ENCODE measurements at places on chromosomes 2 and 18. TPM values are rescaled to one million over a fixed set of nuclear protein-coding genes. Genes with fewer than 3 reads are reported as not detected.
A peak's percentile ranks its signal among the peaks of the same experiment; 100 is the strongest.

Gene RAB11FIP5
- total RNA-seq: 33.1 TPM

DNA sequence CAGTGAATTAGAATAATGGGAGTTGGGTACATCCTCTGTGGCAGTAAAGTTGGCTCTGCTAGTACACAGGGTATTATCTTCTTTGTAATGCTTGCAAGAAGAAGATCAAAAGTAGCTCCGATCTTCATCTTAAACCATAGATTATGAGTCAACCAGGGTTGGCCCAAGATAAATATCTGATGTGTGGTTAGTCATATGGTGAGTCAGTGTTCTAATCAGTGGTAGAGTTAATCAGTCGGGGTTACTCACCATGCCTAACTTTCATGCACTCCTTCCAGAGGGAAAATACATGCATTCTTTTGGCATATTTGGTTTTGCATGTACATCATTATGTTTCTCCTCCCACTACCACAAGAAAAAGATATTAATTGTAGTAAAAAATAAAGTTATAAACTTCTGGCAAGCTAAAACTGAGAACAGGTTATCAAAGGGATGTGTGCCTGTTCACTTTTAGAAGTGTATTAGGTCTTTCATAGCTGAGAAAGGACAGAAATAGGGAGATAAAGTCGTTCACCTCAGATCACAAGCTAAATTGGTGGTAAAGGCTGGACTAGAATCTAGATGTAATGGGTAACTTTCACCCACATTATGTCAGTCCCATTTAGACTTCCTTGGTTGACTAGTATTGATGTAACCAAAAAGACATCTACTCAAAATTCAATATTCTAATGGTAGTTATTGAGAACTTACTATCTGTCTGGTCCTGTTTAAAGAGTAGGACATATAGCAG lies 684.4 kb downstream of the IRS1 start:
- no peak for DNase-seq

DNA sequence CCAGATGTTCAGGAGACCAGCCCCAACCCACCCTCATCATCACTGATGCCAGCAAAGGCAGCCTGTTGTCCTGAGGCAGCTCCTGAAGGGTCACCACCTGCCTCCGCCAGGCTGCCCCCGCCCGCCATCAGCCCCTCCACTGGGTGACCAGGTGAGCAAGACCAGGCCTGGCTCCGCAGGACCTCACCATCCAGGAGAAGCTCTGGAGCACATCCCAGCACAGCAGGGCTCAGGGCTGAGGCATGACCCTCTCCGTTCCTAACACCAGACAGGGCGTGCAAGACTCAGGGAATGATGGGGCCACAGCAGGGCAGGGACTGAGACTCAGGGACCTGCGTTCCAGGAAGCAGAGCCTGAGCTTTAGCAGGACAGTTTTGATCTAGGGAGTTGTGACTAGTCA lies 218.8 kb upstream of the RAB6C start:
- peak; percentile 79 for DNase-seq

Gene INPP5D
- total RNA-seq: 33.4 TPM

All from vagina (tissue), 2 donors.